Stimulated activated naive B cell treated with anti-CD40 and anti-IgM and Interleukin-4, amounts not matched to agents 10 μg/mL and 1 μg/mL and 100 μg/mL, for 72 hours (primary cell): ENCODE measurements at places on chromosomes 6 and 20.

- H3K27ac ChIP-seq: no peak overlapping the region
- H3K27me3 ChIP-seq: no peaks in the 10 kb centered on the region
- H3K4me1 ChIP-seq: peaks cover 39% of the 10 kb centered on the region
These were observed 41.0 kb downstream of the PHF3 start for GRCh38 chr6:63676412-63677114.

- no peak overlapping the region for H3K27ac ChIP-seq
- H3K4me1 ChIP-seq: peaks cover 13% of the 10 kb centered on the region
- no peaks in the 10 kb centered on the region for H3K36me3 ChIP-seq
- no peak overlapping the region for H3K4me3 ChIP-seq
- no peak for DNase-seq
- H3K27me3 ChIP-seq: peaks cover 14% of the 10 kb centered on the region
These were observed 291.0 kb upstream of the SUPT3H start for GRCh38 chr6:45668705-45669104.

DNA sequence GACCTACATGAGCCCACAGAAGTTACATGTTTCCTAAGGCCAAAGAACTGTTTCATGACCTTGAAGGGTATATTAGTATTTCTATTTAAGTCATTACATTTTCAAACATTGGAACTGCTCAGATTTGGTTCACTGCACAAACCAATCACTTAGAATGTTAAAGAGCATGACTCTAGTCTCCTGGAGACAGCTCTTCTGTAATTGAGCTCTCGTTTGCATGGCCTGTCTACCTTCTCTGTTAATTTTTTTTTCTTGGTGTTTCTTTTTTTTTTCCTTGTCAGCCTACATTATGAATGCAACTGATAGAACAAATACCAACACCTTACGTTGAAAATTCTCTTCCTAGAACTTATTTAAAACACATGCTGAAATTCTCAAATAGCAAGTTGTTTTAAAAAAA is 860.2 kb upstream of the MAP3K7 start:
- no peaks in the 10 kb centered on the region for H3K27me3 ChIP-seq
- no peaks in the 10 kb centered on the region for H3K4me1 ChIP-seq
- no peak overlapping the region for H3K4me3 ChIP-seq
- no peak overlapping the region for H3K27ac ChIP-seq
- no peaks in the 10 kb centered on the region for H3K36me3 ChIP-seq

GRCh38 chr6:119838043-119838442 is 488.5 kb upstream of the MAN1A1 start:
- peaks cover 2% of the 10 kb centered on the region for H3K4me1 ChIP-seq
- DNase-seq: no peak
- H3K27ac ChIP-seq: no peak overlapping the region
- no peak overlapping the region for H3K4me3 ChIP-seq
- no peaks in the 10 kb centered on the region for H3K27me3 ChIP-seq

DNA sequence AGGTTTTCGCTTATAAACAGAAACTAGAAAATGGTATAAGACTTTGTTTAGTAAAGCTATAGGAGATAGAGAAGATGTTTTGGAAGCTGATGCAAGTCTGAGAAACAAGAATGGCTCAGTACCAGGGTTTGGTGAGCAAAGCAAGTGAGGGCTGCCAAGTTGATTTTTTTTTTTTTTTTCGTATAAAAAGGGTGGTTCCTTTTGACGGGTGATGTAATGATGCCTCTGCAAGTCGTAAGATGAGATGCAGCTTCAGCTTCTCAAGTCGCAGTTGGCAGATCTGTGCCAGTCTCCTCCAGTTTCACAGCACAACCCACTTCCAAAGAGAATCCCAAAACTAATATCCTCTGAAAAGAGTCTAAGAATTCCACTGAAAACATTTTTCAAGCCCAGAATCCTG is 252.8 kb upstream of the CDH4 start:
- H3K27ac ChIP-seq: no peak overlapping the region
- H3K36me3 ChIP-seq: no peaks in the 10 kb centered on the region
- H3K27me3 ChIP-seq: no peaks in the 10 kb centered on the region
- DNase-seq: no peak
- H3K4me3 ChIP-seq: no peak overlapping the region
- no peaks in the 10 kb centered on the region for H3K4me1 ChIP-seq

- no peaks in the 10 kb centered on the region for H3K4me1 ChIP-seq
- no peaks in the 10 kb centered on the region for H3K36me3 ChIP-seq
- no peak overlapping the region for H3K27ac ChIP-seq
- no peak for DNase-seq
- no peak overlapping the region for H3K4me3 ChIP-seq
- no peaks in the 10 kb centered on the region for H3K27me3 ChIP-seq
These were observed 569.1 kb upstream of the ID4 start for GRCh38 chr6:19268117-19268516.

- no peak for DNase-seq
- H3K36me3 ChIP-seq: no peaks in the 10 kb centered on the region
- H3K4me3 ChIP-seq: no peak overlapping the region
- H3K4me1 ChIP-seq: peaks cover 10% of the 10 kb centered on the region
- no peak overlapping the region for H3K27ac ChIP-seq
- peaks cover 4% of the 10 kb centered on the region for H3K27me3 ChIP-seq
These were observed 12.8 kb upstream of the AKAP7 start for GRCh38 chr6:131122516-131122915.

DNA sequence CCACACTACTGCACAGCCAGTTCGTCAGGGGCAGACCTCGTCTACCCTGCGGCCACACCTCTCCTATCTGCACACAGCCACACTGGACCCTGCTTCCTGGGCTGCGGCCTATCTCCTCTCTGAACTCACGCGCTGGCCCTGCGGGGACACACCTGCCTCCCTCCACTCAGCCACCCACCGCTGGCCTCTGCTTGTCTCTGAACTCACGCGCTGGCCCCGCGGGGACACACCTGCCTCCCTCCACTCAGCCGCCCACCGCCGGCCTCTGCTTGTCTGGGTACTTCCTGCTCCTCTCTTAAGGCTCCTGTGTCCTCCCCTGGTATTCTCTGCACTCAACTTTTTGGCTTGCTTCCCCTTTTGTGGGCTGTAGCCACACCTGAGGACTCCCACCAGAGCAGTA is 52.3 kb downstream of the HUS1B start:
- no peak overlapping the region for H3K27ac ChIP-seq
- H3K36me3 ChIP-seq: peaks cover 54% of the 10 kb centered on the region
- peaks cover 7% of the 10 kb centered on the region for H3K4me1 ChIP-seq
- no peak for DNase-seq
